Retinal pigment epithelial cell (primary cell): ENCODE measurements at places on chromosomes 13 and 19.

DNA sequence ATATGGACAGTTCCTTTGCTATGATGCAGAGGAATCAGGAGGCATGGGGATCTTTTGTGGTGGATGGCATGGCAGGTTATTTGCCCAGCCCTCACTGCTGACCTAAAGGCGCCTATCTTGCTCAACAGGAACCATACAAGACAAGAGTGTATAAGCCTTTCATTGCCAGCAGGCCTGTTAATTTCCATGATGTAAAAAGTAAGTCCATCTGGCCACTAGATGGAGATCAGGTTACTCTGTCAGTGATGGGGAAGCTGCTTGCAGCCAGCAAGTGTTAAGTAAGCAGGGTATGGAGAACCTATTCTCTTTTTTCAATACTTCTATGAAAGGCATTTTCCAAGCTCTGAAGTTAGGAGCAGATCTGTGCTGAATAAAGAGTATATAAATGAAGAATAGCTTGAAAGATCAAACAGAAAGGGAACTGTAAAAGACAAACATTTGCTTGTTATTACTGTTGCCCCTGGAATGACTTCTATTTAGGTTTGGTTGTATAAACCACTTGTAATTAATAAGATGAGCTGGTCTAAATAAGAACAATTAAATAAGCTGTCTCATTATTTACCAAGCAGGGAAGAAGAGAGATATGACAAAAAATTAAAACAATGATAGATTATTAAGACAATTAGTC lies 210.9 kb downstream of the RGCC start:
- peak; percentile 85 for DNase-seq

GRCh38 chr19:38502410-38503076 lies 69.1 kb downstream of the RYR1 start:
- DNase-seq: no peak

DNA sequence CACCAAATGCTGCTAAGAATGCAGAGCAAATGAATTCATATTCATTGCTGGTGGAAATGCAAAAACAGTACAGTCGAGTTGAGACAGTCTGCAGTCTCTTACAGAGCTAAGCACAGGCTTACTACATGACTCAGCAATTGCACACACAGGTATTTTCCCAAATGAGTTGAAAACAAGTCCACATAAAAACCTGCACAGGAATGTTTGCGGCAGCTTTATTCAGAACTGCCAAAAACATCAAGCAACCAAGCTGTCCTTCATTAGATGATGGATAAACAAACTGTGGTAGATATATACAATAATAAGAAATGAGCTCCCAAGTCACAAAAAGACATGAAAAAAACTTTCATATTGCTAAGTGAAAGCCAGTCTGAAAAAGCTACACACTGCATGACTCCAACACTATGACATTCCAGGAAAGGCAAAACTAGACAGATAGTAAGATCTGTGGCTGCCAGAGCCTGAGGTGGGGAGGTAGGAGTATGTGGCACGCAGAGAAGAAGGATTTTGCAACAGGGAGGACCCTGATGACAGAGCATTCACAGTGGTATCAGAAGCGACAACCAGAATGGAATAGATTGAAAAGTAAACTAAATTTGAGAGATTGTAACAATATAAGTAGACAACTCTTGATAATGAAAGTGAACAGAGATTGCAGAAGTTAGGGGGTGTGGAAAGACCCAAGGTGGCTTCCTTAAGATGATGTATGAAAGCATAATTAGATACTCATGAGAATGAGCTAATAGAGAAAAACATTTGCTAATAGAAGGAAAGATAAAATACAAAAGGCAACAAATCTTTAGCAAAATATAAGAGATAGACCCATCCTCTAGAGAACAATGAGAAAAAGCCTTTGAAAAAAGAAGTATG lies 52.7 kb downstream of the TSC22D1 start:
- peak; percentile 79 for DNase-seq

GRCh38 chr13:44271031-44271455 lies 102.6 kb upstream of the SERP2 start:
- DNase-seq: no peak

DNA sequence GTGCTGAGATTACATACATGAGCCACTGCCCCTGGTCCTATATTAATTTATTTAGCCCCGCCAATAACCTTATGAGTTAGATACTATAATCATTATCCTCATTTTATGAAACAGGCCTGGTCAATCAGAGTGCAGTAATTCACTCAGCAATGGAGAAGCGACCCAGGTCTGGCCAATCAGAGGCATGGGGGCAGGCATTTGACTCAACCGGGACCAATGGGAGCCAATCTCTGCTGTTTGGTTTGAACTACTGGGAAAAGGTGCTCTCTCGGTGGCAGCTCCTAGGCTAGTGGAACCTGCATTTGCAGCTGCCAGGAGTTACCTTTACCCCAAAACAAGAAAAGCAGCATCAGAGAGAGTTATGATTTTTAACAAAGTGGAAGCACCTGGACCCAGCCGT lies 6.6 kb downstream of the SIRT2 start:
- DNase-seq: no peak

- DNase-seq: no peak
Measured at GRCh38 chr19:17235300-17235970, 9.4 kb downstream of the OCEL1 start.

GRCh38 chr13:20370815-20371421 lies 138.8 kb upstream of the GJB6 start:
- no peak for DNase-seq

DNA sequence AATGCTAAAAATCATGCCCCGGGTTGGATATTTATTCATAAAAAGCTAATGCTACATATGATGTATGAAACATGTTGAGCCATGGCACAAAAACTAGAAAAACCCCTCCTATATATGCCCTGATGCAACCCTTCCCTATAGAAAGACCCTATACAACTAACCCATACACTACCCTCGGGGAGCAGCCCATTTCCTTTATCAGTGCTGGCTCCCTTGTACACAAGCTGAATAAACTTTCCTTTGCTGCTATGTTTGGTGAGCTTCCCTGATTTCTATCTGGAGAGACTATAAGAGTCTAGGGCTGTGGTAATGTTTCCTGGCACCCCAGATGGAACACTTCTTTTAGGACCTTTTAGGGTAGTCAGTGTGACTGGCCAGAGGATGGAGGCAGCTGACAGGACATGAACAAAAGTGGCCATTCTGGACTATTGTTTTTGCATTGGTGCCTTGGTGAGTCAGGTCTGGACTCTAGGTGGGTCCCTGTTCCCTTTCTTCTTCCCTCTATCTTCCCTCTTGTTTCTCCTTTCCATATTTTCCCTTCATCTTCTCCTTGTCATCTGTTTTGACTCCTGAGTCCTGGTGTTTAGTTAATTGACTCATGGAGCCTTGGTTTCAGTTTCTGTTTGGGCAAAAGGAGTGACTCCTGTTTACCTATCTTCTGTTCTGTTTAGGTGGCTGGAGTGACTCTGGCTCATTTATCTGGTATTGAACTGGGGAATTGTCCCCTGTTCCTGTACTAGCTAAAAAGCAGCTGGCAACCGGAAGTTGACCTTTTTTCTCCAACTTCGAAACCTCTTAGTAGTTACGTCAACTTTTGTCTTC lies 1321.8 kb upstream of the PCDH9 start:
- DNase-seq: no peak

GRCh38 chr19:17865364-17866311 lies 5.9 kb downstream of the RPL18A start:
- DNase-seq: no peak

- no peak for DNase-seq
Measured at GRCh38 chr13:23656637-23657371, 86.6 kb downstream of the TNFRSF19 start.

GRCh38 chr13:53775807-53776206 lies 747.2 kb downstream of the OLFM4 start:
- DNase-seq: no peak

DNA sequence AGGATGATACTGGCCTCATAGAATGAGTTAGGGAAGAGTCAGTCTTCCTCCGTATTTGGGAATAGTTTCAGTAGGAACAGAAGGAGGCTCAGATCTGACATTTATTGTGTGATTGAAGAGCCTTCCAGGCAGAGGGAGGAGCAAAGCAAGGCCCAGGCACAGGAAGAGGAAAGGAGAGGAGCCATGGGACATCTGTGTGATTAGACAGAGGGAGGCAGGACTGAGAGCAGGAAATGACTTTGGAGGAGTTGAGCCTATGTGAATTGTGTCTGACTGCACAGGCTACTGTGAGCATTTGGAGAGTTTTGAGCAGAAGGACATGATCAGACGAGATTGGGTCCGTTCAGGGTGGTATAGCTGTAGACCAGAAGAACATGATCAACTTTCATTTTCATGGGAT lies 8.5 kb downstream of the SIGLEC7 start:
- DNase-seq: no peak

GRCh38 chr19:3145909-3146676 lies 10.3 kb downstream of the GNA15 start:
- DNase-seq: no peak

DNA sequence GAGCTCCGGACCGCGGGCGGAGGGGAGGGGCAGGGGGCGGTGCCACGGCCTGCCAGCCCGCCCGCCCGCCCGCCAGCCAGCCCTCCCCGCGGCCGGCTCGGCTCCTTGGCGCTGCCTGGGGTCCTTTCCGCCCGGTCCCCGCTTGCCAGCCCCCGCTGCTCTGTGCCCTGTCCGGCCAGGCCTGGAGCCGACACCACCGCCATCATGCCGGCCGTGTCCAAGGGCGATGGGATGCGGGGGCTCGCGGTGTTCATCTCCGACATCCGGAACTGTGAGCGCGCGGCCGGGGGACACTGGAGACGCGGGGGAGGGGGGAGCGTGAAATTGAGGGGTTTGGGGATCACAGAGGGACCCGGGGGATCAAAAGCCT lies at the start of gene AP2A1:
Gene AP2A1, plus strand, starts transcription at position 72 of the 370 bp plus-strand sequence. Its CDS starts 133 bp downstream, at position 205.
- no peak for DNase-seq

GRCh38 chr13:66219506-66219905 lies 1010.6 kb downstream of the PCDH9 start:
- DNase-seq: no peak

DNA sequence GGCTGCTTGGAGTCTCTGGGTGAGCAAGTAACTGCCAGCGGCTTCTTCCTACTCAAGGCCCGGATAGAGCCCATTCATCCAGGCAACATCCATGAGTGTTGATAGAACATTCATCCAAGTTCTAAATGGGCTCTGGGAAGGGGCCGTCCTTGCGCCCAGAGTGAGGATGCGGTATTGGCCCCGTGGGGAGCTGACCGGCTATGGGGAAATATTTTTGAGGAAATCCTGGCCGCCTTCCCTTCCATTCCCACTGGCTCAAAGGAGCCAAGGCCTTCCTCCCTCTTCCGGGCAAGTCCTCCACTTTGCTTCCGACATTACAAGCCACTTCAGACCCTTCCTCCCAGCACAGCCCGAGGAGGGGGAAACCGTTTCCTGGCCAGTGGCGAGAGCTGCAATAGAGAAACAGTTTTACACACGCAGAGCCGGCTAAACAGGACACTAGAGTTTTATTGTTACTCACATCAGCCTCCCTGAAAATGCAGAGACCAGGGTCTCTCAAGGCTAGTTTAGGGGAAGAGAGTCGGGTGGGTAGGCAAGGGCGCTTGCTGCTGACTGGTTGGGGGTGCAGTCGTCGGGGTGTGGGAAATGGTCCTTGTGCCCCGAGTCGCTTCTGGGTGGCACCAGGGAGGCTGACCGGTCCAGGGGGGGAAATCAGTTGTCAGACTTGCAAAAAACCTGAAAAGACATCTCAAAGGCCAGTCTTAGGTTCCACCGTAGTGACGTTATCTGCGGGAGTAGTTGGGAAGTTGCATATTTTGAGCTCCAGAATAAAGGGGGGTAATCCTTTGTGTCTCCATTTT lies 37.5 kb downstream of the C13orf46 start:
- no peak for DNase-seq

DNA sequence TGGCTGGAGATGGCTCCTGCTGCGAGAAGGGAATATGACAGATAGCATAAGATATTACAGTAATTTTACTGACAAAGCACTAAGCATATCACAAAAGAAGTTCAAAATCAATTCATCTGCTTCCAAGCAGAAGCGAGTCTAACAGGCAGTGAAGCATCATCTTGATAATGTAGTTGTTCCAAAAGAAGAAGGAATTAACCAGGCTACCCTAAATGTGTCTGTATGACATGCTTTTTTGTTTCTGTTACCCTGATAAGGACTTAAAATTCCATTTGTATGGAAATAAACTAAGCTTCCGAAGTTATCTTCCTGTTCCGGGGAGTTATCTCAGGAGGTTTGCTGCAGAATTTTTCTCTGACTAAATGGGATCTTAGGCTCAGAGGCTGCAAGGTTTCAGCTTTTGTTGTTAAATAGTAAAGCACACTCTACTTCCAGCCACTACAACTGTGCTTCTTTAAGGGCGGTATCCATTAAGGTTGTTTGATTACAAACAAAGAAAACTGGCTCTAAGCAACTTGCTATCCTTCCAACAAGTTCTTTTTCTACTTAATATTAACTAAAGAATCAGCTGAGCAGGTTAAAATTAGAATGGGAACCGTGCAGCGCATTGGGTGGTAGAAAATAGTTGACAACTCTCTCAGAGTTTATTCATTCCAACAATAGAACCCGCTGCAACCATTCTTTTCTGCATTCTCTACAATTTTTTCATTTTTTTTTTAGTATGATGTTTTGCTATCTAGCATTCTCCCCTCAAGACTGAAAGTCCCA lies 607.3 kb downstream of the UQCRFS1 start:
- DNase-seq: no peak

DNA sequence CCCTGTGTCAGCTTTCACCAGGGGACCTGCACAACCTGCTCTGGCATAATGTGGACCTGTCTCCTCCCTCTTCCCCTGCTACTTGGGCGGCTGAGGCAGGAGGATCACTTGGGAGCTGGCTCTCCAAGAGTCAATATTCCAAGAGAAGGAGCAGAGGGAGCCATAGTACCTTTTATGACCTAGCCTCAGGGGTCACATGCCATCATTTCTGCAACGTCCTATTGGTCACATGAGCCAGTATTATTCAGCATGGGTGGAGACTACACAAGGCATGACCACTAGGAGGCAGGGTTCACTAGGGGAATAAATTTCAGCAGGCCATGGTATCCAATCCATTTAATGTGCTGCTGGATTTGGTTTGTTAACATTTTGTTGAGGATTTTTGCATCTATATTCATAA lies 12.0 kb upstream of the SHFL start:
- no peak for DNase-seq

DNA sequence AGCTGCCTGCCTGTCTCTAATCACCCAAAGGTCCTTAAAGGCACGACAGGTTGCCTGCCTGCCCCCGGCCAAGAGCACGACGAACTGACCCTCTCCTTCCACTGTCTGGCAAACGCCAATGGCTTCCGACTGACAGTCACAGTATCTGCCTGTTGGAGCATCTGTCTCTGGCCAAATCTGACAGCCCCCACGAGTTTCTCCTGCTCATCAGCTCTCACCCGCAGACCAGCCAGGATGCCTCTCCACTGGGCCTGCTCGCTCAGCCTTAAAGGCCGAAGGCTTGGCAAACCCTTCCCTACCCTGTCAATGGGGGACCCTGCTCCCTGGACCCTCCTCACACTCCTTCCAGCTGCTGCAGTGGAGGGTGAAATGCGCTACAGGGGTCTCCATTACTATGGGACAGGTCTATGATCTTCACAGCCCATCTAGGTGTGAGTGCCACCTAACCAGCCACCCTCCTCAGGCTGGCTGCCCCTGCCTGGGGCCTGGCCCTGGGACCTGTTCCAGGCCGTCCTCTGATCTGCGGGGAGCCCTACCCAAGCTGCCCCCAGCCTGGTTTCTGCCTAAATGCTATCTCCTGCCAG lies 932 bp downstream of the FAM83E start:
- DNase-seq: no peak
